ENCODE measurements at places on chromosomes 4 and X. TPM values are rescaled to one million over a fixed set of nuclear protein-coding genes. Genes with fewer than 3 reads are reported as not detected.

DNA sequence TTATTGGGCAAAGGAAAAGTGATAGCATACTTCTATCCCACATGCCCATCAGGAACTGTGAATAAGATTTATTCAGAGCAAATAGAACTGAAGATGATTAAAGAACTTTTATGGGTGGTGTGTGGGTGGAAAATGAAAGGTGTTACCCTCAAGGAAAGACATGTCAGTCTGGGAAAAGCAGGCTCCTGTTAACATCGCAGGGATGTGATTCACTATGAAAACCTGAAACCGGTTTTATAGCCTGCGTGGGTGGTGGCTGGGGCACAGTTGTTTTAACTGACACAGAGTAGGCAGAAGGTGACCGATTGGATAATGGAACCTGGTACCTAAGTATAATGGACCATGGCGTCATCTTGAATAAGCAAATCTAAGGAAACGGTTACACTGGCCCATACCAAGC is 61.3 kb upstream of the CASK start:
- DNase-seq, result no peak

GRCh38 chrX:39720945-39721344 is 376.8 kb downstream of the BCOR start:
- DNase-seq, result no peak

GRCh38 chr4:78069859-78070258 is 12.7 kb downstream of the FRAS1 start:
- no peak for DNase-seq

- no peak for DNase-seq
These were observed 5.0 kb upstream of the RP2 start for GRCh38 chrX:46831765-46832327.

- DNase-seq, result no peak
These were observed 33.7 kb downstream of the AMMECR1 start for GRCh38 chrX:110284159-110284558.

- no peak for DNase-seq
These were observed 366.6 kb downstream of the GASK1B start for GRCh38 chr4:157806184-157806583.

DNA sequence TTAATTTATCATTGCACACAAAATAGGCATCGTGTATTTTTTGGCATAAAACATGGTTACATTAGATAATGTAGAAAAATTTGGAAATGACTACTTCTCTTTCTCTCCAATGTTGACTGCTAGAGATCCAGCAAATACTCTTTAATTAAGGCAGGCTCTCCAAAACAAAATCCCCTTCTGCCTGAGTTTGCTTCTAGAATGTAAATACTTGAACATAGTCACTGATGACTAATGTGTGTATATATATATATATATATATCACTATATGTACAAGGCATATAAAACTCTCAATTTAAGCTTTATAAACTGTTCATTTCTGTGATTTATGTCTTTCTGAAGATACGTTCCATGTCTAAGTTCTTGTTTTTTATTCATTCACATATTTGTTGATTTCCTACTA is 67.2 kb upstream of the CAMK2D start:
- DNase-seq, result no peak

- no peak for DNase-seq
These were observed 186.6 kb upstream of the LEF1 start for GRCh38 chr4:108355186-108355901.

- DNase-seq, result no peak
These were observed 38.7 kb downstream of the CPEB2 start for GRCh38 chr4:15040916-15041463.

GRCh38 chr4:122783301-122784215 is 43.1 kb upstream of the FGF2 start:
- DNase-seq, result no peak

GRCh38 chrX:139974471-139974870 is 9.2 kb upstream of the CXorf66 start:
- DNase-seq, result no peak

GRCh38 chrX:152873361-152873760 is 24.5 kb upstream of the ZNF185 start:
- no peak for DNase-seq

DNA sequence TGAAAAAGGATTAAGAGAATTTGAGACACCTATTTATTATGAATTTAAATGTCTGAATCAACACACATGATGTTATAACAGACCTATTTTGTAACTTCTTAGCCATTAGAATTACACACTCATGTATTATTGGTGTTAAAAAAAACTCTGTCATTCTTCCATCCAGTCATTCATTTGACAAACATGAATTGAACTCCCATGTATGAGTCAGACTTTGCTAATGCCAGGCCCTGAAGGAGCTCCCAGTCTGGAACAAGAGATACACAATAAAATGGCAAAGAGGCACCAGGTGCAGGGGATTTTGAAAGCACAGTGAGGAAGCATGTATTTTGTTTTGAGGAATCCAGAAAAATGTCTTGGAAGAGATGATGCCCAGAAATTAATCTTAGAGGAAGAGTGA is 87.7 kb upstream of the EFHC2 start:
- DNase-seq, result no peak

DNA sequence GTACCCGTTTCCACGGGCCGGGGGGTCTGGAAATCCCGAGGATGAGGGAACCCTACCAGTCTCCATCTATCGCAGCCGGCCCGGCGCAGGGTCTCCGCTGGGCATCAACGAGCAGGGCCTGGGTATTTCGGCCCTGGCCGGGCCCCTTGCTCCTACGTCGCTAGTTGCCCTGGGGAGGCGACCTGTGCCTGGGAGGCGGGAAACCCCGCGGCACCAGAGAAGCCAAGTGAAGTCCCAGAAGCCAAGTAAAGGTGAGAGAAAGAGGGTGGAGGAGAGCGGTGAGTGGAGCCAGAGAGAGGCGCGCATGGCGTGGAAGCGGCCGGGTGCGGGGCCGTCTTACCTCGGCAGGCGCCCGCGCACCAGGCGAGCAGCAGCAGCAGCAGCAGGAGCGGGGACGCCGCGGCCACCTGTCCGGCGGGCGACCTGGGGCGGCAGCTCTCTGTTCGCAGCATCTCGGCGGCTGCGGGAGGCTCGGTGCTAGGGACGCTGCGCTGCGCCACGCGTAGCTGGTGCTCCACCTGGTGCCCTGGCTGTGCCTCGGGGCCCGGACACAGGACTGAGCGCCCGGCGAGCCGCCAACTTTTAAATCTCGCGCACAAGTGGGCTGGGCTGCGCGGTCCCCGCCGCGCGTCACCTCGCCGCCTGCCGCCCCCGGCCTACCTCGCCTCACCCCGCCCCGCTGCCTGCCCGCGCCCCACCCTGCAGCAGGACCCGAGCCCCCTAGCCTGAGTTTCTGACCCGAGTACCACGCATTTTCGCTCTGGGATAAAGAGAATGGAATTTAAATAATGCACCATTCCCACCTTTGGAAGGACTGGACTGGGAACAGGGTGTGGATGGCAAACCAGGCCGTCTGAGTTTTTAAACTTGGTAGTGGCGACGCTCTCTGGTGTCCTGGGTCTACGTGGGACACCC is at the start of gene NMU:
TSS of gene NMU (minus strand) at position 558 of the 915 bp plus-strand sequence. CDS start at position 452, 106 bp downstream.
- DNase-seq, result peak; percentile 42

GRCh38 chr4:44150091-44150576 is 298.5 kb downstream of the KCTD8 start:
- DNase-seq, result no peak

DNA sequence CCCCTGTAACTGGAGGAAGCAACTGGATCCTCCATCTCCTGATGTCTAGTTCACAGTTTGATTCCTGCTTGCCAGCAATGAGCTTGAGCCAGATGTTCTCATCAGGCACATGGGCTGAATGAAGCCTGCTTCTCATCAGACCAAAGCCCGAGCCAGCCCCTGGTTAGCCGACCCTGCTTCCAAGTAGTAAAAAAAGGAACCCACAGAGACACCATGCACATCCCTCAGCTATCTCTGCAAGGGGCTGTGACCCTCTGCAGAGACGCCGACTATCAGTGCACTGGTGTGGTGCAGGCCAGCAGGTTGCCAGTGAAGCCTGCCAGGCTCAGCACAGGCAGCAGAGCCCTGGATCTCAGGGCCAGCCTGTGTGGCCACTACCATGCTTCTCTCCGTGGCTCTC is 2.8 kb downstream of the DCTD start:
- no peak for DNase-seq

DNA sequence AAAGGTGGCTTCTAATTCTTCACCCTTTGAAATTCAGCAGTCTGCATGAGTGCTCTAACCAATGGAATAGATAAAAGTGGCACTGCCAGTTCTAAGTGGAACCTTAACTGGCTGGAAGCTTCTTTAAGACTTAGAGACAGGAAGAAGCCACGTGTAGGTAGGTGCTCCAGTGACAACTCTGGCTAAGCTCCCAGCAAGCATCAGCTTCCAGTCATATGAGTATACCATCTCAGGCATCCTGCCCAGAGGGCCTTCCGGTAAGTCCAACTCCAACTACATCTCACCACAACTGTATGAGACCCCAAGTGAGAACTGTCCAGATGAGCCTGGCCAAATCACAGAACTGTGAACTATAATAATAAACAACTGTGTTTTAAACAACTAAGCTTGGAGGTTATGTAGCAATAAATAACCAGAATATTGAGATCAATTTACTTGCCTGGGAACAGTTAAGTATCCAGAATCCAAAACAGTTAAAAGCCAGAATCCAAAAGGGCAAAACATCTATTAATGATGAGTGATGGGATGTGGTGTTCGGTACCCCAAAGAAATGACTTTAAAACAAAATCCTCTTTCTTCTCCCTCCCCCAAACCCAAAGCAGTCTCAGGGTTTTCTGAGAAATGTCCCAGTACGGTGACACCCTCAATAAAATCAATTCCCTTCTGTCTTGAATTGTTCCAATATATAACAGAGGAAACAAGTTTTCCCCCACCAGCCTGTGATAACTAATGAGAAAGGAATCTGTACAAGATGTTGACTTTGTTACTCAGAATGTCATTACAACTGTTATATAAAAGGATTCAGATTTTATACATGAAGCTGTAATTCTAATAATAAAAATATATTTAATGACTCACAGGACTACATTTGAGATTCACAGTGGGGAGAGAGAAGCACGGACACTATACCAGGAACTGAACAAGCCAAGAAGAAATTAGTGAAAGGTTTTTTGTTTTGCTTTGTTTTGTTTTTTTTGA is 4.2 kb downstream of the TSPAN5 start:
- no peak for DNase-seq

GRCh38 chr4:142475663-142476062 is 370.4 kb downstream of the INPP4B start:
- DNase-seq, result no peak

DNA sequence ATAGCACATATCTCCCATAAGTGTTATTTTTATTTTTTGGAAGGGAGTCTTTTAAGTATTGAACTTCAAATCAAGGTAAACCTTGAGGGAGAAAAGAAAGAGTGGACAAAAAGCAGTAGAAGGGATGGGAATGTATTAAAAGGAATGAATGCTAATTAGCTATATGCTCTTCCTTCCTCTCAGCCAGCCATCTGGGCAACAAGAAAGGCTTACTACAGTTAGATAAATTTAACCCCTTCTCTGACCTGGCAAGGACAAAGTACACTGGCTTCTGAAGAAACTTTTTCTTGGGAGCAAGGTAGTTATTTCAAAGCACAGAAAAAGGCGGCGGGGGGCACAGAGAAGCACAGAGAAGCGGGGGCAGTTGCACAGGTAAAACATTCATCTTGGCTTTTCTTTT is 54.6 kb downstream of the GAB1 start:
- no peak for DNase-seq

DNA sequence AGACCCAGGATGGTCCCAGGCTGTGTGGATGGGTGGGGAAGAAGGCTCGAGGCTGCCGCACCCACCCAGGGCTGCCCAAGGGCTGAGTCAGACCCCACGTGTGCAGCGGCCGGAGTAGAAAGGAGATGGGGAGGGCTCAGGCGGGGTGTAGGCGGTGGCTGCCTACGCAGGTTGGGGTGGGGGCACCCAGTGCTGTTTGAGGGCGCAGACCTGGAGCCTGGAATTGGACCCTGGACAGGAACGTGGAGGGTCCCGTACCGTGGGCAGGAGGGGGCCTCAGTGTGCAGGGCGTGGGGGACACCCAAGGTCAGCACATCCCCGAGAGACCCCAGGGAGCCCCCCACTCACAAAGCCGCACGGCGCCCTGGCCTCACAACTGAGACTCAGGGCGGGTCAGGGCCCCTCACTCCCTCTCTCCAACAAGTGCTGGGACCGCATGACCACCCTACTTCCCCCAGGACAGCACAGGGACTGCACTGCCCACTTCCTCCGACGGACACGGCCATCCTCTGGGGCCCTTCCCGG is 79.9 kb downstream of the FAM53A start:
- DNase-seq, result no peak

DNA sequence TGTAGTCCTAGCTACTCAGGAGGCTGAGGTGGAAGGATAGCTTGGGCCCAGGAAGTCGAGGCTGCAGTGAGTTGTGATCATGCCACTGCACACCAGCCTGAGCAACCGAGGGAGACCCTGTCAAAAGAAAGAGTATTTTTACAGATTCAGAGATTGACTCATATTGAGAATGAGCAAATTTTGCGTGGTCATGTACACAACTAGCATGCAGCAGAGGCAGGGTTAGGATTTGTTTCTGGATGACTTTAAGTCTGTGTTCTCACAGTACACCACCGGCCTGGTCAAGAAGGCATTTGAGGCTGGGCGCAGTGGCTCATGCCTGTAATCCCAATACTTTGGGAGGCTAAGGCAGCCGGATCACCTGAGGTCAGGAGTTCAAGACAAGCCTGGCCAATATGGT is 44.8 kb upstream of the CBR4 start:
- DNase-seq, result no peak

GRCh38 chr4:8117278-8117682 is 41.3 kb downstream of the ABLIM2 start:
- peak; percentile 46 for DNase-seq

- DNase-seq, result no peak
These were observed 383.4 kb upstream of the FGF13 start for GRCh38 chrX:139094671-139095592.

The FAT1 gene
- total RNA-seq, result 0.03 TPM

The ARX gene
- not detected for total RNA-seq

The RAB9B gene
- 0.45 TPM for total RNA-seq

The CXXC4 gene
- not detected for total RNA-seq

The FAM241A gene
- 1.2 TPM for total RNA-seq

The ATP10D gene
- 8.1 TPM for total RNA-seq

The IL2 gene
- 0.85 TPM for total RNA-seq
